ENCODE measurements at places on chromosomes 4 and X. TPM values are rescaled to one million over a fixed set of nuclear protein-coding genes. Genes with fewer than 3 reads are reported as not detected.

DNA sequence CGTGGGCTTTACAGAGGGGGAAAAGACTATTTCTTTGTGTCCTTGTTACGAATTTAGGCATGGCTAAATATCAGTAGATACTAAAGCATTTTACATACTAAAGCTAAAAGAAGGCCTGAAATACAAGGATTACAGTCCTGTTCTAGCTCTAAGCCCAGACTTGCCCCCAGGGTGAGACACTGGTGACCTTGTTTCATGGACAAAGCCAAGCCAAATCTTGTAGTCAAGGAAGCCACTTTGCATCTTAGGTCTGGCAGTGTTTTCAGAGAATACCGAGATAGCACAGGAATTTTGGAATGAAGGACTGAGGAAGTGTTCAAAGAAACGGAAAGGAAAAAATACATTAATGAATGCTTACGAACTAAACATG is 733 bp upstream of the G3BP2 start:
- no peak for DNase-seq

- DNase-seq: peak; percentile 87
Measured at GRCh38 chrX:1316527-1316926, 20.1 kb upstream of the IL3RA start.

DNA sequence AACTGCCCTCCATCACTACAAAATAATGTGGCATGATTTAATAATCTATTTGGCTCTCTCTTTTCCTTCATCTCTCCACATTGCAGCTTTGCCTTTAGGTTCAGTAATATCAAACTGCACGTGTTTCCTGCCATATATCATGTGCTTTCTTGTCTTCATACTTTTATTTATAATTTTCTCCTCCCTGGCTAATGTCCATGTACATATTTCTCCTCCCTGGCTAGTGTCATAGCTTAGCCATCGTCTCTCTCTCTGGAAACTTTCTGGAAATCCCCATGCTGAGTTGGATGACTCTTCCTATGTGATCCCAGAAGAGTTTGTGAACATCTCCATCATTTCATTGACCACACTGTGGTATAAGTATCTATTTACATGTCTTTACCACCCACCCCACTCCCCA is 21.3 kb upstream of the PDGFC start:
- no peak for DNase-seq

DNA sequence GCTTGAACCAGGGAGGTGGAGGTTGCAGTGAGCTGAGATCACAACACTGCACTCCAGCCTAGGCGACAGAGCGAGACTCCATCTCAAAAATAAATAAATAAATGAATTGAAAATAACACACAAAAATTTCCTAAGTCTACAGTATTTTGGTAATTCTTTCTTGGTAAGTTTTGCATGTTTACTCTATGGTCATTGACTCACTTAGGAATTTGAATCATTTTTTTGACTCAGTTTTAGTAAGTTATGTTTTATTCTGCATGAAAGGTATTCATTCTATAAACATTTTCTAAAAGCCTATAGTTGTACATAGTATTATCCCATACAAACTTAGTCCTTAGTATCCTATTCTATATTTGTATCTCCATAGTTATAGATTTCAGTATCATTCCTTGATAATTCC is 772.9 kb upstream of the SLIT2 start:
- DNase-seq: no peak

- no peak for DNase-seq
Measured at GRCh38 chr4:172777729-172778431, 390.7 kb upstream of the GALNT7 start.

The HSD17B13 gene
- total RNA-seq: 0.89 TPM

Data from upper lobe of left lung (tissue), 6 donors.